ENCODE measurements at places on chromosomes 5 and 9. TPM values are rescaled to one million over a fixed set of nuclear protein-coding genes. Genes with fewer than 3 reads are reported as not detected.

The GEMIN5 gene
- total RNA-seq, result 12.2 TPM

DNA sequence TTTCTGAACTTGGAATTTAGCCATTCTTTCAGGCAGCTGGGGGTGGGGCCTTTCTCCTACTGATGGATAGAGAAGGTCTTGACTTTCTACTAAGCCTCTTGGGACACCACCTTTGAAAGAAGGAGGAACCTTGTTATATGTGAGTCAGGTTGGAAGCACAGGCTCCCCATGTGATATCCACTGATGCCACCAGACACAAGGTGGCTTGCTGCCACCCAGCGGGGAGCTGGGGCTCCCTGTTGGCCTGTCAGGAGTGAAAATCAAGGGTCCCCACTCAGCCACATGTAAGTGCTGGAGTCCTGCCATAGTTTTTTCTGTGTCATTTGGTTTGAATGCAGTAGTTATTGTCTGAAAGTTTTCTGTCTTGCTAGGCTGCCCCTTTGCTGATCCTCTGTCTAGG is 252.4 kb upstream of the NFIL3 start:
- H3K4me3 ChIP-seq, result no peak overlapping the region
- no peaks in the 10 kb centered on the region for H3K27me3 ChIP-seq
- DNase-seq, result no peak

GRCh38 chr5:149824846-149825245 is 94.7 kb downstream of the PPARGC1B start:
- peak overlapping the region; percentile 83 for H3K27ac ChIP-seq
- DNase-seq, result peak; percentile 96
- H3K4me3 ChIP-seq, result no peak overlapping the region
- H3K4me1 ChIP-seq, result peaks cover 61% of the 10 kb centered on the region
- H3K27me3 ChIP-seq, result no peaks in the 10 kb centered on the region

The PDE8B gene
- 6.1 TPM for total RNA-seq

The ENHO gene
- not detected for total RNA-seq

GRCh38 chr5:76483433-76483832 is 80.3 kb downstream of the IQGAP2 start:
- H3K27ac ChIP-seq, result no peak overlapping the region
- H3K27me3 ChIP-seq, result no peaks in the 10 kb centered on the region
- H3K36me3 ChIP-seq, result no peaks in the 10 kb centered on the region
- DNase-seq, result no peak
- no peak overlapping the region for H3K4me3 ChIP-seq

DNA sequence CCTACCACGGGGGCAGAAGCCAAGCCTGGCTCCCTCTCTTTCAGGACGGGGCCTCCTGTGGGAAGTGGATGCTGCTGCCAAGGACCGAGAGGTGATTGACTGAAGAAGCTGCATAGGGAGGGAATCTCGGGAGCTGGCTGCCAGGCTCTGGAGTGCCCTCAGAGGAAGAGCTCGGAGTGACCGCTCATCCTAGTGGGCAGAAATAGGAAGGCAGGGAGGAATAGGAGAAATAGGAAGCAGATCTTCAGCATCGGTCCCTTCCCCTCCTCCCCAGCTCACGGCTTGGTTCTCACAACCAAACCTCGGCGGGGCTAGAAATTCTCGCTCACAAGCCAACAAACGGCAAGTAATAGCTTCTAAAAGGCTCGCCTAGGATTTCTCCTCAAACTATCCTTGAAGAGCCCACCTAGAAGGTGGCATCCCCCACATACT is 159.9 kb upstream of the RAI14 start:
- peaks cover 60% of the 10 kb centered on the region for H3K4me1 ChIP-seq
- DNase-seq, result peak; percentile 68
- no peaks in the 10 kb centered on the region for H3K36me3 ChIP-seq
- no peaks in the 10 kb centered on the region for H3K27me3 ChIP-seq
- H3K4me3 ChIP-seq, result no peak overlapping the region
- peak overlapping the region; percentile 57 for H3K27ac ChIP-seq

All from sigmoid colon (tissue), 7 donors.